ENCODE measurements at places on chromosomes 5 and 9.

GRCh38 chr5:138829341-138829740 lies 45.8 kb downstream of the LRRTM2 start:
- no peak for DNase-seq

- DNase-seq: peak; percentile 9
Measured at GRCh38 chr9:112443200-112443599, 43.4 kb upstream of the KIAA1958 start.

- DNase-seq: no peak
Measured at GRCh38 chr5:90565491-90565890, 6.9 kb downstream of the ADGRV1 start.

DNA sequence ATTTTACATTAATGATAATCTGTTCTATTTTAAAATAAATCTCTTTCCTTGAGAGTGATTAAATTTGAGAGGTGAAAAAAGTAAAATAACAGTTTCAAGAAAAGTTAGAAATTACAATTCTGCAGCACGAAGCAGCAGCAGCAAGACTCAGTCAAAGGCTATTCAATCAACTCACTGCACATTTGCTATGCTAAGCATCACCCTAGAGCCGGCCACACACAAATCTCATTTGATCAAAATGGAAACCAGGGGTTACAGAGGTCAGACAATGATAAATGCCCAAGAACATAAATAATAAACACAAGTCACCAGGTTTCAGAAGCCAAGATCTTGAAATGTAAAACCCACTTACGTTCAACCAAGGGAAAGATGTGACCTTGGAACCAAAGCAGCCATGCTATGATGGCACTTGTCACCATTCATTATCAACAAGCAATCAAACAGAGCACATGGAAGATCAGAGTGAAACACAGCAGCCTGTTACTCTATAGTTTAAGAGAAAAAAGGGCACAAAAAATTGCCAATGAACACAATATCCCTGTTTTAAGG lies 136.0 kb downstream of the EPB41L4A start:
- no peak for DNase-seq

DNA sequence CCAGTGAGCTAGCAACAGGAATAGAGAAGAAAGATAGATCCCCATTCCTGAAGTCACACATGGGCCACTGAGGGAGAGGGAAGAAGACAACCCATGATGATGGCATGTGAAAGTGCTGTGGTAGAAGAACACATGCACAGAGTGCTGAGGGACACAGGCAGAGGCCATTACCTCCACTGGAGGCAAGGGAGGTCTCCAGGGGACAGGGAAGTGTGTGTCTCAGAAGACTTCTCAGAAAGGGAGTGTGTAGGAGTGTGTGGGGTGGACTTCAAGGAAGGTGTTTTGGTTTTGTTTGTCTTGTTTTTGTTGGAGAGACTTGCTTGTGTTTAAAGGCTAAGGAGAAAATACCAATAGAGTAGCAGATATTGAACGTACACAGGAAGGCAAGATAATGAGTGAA lies 77.0 kb upstream of the SMARCA2 start:
- DNase-seq: no peak

All from endothelial cell (in vitro differentiated cells).